ENCODE measurements at places on chromosomes 5 and 9. TPM values are rescaled to one million over a fixed set of nuclear protein-coding genes. Genes with fewer than 3 reads are reported as not detected.

Gene TMC1
- total RNA-seq, result 0.25 TPM

Gene PCDHB15
- total RNA-seq, result 6.0 TPM

Gene NUTM2G
- total RNA-seq, result not detected

Gene ZNF462
- 47.0 TPM for total RNA-seq

Gene TICAM2
- total RNA-seq, result 7.6 TPM

Gene FAM163B
- total RNA-seq, result 0.54 TPM

Gene CXCL14
- total RNA-seq, result 104 TPM

Gene ZNF608
- total RNA-seq, result 35.8 TPM

Gene RORB
- 0.41 TPM for total RNA-seq

Gene MRPL36
- 29.6 TPM for total RNA-seq

Gene LCN9
- not detected for total RNA-seq

DNA sequence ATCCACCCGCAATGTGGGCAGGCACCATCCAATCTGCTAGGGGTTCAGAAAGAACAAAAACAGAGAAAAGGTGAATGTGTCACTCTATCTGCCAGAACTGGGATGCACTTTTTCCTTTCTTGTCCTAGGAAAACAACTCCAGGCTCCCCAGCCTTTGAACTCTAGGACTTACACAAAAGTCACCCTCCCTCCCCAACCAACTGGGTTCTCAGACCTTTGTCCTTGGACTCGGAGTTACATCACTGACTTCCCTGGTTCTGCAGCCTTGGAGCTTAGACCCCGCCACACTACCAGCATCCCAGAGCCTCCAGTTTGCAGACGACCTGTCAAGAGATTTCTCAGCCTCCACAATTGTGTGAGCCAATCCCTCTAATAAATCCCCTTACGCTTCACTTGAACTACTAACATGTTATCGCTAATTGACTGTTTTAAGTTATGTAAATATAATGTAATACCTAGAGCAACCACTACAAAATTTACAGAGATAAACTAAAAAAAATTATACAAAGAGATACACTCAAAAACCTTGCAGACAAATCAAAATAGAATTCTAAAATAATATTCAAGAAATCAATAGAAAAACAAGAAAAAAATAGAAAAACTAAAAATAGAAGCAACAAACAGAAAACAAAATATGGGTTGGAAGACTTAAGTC is 5.3 kb upstream of the UBLCP1 start:
- no peaks in the 10 kb centered on the region for H3K36me3 ChIP-seq
- peaks cover 2% of the 10 kb centered on the region for H3K27me3 ChIP-seq
- H3K27ac ChIP-seq, result no peak overlapping the region
- H3K4me1 ChIP-seq, result no peaks in the 10 kb centered on the region

GRCh38 chr9:82404196-82404870 is 415.8 kb downstream of the SPATA31D1 start:
- DNase-seq, result no peak
- no peak overlapping the region for H3K4me3 ChIP-seq
- H3K27ac ChIP-seq, result no peak overlapping the region
- no peaks in the 10 kb centered on the region for H3K36me3 ChIP-seq

- H3K27ac ChIP-seq, result no peak overlapping the region
- DNase-seq, result no peak
- H3K36me3 ChIP-seq, result no peaks in the 10 kb centered on the region
- H3K4me1 ChIP-seq, result no peaks in the 10 kb centered on the region
Measured at GRCh38 chr5:8396246-8396645, 527.3 kb downstream of the MTRR start.

- no peak overlapping the region for H3K4me3 ChIP-seq
- peaks cover 23% of the 10 kb centered on the region for H3K27me3 ChIP-seq
- no peaks in the 10 kb centered on the region for H3K36me3 ChIP-seq
- no peaks in the 10 kb centered on the region for H3K4me1 ChIP-seq
Measured at GRCh38 chr9:137138058-137138721, 764 bp upstream of the GRIN1 start.

DNA sequence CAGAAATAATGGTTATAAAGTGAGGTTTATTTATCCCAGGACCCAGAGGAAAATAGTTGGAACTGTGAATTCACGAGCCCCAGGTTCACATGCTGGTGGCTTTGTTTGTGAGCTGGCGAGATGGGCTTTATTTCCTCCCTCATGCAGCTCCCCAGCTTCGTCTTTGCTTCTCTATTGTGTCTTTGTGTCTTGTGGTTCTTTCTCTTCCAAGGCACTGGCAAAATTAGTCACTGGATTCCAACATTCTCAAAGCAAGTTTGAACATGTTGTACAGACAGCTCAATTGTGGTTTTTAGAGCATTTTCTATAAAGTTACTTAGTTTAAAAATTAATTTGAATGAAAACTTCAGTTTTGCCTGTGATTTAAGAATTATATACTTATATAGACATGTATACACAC is 7.2 kb downstream of the NDUFS6 start:
- no peaks in the 10 kb centered on the region for H3K27me3 ChIP-seq
- H3K4me1 ChIP-seq, result no peaks in the 10 kb centered on the region
- H3K27ac ChIP-seq, result no peak overlapping the region
- H3K4me3 ChIP-seq, result no peak overlapping the region

GRCh38 chr5:170511551-170512258 is 7.9 kb downstream of the KCNIP1 start:
- H3K27ac ChIP-seq, result no peak overlapping the region
- no peaks in the 10 kb centered on the region for H3K36me3 ChIP-seq
- H3K4me3 ChIP-seq, result no peak overlapping the region
- H3K4me1 ChIP-seq, result no peaks in the 10 kb centered on the region
- no peaks in the 10 kb centered on the region for H3K27me3 ChIP-seq
- no peak for DNase-seq

DNA sequence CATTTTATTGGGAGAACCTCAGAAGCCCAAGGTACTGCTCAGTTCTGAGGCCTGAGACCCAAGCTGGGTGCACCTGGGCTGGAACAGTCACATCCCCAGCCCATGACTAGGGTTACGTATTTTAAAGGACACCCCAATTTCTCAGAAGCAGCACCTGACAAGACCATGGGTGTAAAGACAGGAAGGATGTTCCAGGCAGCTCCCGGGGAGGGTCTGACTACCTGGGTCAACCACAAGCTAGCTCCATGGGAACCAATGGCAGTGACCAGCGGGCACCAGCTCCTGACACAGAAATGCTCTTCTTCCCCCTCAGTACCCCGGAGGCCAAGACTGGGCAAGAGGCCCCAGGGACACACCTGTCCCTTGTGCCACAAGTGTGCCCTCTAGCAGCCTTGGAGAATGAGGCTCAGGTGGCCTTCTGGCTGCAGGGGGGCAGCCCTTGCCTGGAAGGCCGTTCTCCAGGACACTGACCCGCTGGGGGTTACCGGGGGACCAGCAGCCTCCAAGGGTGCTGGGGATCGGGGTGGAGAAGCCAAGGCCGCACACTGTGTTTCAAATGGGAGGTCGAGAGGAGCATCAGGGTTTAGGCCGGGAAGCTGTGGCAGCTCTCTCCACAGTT is 52.6 kb downstream of the IPPK start:
- H3K4me3 ChIP-seq, result no peak overlapping the region
- H3K4me1 ChIP-seq, result peaks cover 19% of the 10 kb centered on the region
- peaks cover 17% of the 10 kb centered on the region for H3K36me3 ChIP-seq

DNA sequence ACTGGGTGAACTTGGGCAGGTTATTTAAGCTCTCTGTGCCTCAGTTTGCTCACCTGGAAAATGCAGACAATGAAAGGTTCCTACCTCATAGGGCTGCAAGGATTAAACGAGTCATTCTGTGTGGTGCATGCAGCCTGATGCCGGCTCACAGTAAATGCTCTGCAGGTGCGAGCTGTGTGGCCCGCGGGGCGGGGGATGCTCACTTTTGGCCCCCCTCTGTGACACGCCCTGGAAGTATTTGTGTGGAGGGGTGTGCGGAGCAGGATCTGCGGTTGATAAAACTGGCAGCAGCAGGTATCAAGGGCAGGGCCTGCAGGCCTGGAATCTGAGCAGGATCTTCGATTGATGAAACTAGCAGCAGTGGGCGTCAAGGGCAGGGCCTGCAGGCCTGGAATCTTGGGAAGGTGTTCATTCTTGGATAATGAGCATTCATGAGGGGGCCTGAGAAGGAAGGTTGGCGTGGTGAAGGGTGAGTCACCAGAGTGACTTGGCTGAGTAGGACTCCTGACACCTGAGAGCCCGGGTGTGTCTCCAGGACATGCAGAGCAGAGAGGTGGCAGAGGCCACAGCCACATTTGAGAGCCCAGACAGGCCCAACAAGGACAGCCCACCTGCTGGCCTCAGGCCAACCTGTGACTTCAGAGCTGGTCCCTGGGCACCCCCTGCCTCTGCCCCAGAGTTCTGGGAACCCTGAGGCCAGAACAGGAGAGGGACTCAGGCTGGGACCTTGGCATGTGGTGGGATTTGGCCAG is 11.9 kb downstream of the UNC5A start:
- peaks cover 3% of the 10 kb centered on the region for H3K27me3 ChIP-seq
- DNase-seq, result no peak
- no peak overlapping the region for H3K4me3 ChIP-seq

DNA sequence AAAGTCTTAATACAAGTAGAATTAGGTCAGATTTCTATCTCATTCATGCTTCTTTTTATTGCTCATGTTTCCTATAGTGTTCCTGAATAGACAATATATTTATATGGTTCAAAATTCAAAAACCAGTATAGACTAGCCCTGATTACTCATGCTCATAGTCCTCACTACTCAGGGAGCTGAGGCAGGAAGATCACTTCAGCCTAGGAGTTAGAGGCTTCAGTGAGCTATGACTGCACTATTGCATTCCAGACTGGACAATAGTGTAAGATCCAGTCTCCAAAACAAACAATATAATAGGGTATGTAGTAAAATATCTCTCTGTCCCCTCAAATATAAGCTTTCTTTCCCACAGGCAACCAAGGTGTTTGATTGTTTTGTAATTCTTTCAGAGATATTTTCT is 2.4 kb downstream of the ANKRD31 start:
- DNase-seq, result no peak
- H3K27me3 ChIP-seq, result no peaks in the 10 kb centered on the region
- H3K4me3 ChIP-seq, result no peak overlapping the region
- H3K36me3 ChIP-seq, result no peaks in the 10 kb centered on the region

- H3K27ac ChIP-seq, result no peak overlapping the region
- H3K27me3 ChIP-seq, result no peaks in the 10 kb centered on the region
- no peaks in the 10 kb centered on the region for H3K36me3 ChIP-seq
- DNase-seq, result no peak
- H3K4me1 ChIP-seq, result no peaks in the 10 kb centered on the region
- H3K4me3 ChIP-seq, result no peak overlapping the region
Measured at GRCh38 chr9:136140966-136141365, 22.3 kb upstream of the TMEM250 start.

DNA sequence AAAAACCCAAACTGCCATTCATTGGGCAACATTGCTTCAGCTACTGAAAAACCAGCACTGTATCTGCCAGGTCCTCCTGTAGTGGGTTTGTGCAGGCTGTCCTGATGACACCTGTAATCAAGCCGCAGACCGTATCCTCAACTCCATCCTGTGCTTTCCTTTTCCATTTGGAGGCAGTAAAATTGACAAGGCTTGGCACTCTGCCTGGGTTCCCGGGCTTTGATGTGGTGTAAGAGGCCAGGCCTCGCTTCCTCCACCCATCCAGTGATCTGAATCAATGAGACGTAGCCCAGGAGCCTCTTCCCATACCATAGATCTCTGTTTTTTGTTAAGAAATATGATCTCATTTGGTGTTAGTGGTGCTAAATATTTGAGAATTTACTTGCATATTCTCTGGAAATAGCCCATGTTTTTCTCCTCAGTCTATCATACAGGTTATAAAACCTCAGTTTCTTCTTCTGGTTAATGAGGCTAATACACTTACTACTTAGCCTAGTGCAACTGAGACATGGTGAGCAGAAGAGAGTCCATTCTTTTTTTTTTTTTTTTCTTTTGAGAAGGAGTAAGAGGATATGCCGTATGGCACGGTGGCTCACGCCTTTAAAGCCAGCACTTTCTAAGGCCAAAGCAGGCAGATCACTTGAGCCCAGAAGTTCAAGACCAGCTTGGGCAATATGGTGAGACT is 34.8 kb downstream of the LSM11 start:
- no peaks in the 10 kb centered on the region for H3K36me3 ChIP-seq
- H3K4me1 ChIP-seq, result no peaks in the 10 kb centered on the region
- no peak overlapping the region for H3K4me3 ChIP-seq
- no peak overlapping the region for H3K27ac ChIP-seq

DNA sequence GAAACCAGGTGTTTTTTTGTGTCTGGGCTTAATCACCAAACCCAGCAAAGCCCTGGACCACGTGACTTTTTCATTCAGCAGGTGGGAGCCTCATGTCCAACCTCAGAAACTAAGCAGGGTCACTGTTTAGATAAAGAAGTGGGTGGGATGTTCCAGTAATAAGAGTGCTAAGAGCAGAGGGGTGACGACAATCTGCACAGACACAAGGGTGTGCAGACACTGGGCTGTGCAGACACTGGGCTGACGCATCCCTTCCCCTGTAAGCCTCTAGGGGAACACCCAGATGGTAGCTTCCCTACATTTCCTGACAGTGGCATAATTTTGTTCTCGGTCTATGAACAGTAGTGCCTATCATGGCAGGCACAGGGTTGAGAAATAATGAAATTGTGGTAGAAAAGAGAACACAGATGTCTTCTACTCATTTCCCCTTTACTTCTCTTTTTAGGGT is 85.1 kb downstream of the SAXO1 start:
- H3K36me3 ChIP-seq, result no peaks in the 10 kb centered on the region
- no peak overlapping the region for H3K27ac ChIP-seq
- no peak for DNase-seq

- no peaks in the 10 kb centered on the region for H3K4me1 ChIP-seq
- H3K27me3 ChIP-seq, result no peaks in the 10 kb centered on the region
- no peak for DNase-seq
- no peak overlapping the region for H3K4me3 ChIP-seq
- H3K36me3 ChIP-seq, result no peaks in the 10 kb centered on the region
Measured at GRCh38 chr9:28820741-28821140, 1247.5 kb upstream of the C9orf72 start.

- H3K4me1 ChIP-seq, result peaks cover 6% of the 10 kb centered on the region
- H3K27ac ChIP-seq, result no peak overlapping the region
- no peak overlapping the region for H3K4me3 ChIP-seq
- no peak for DNase-seq
- no peaks in the 10 kb centered on the region for H3K27me3 ChIP-seq
- H3K36me3 ChIP-seq, result no peaks in the 10 kb centered on the region
Measured at GRCh38 chr5:32833127-32833526, 122.0 kb downstream of the NPR3 start.

DNA sequence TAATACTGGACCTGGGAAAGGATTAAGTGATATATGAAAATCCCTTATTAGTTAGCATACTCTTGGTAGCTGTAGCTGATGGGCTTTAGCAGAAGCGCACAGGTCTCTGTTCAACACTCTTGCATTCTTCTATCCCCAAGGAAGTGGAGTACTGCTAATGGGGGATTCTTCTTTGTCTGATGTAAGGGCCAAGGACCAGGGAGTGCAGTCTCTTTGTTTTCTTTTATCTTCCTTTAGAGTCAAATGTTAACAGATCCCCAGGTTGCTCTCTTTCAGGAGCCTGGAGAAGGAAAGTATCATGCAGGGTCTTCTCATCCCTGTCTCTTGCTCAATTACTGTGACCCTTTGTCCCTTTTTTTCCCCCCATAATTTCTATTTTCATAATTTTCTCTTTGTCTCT is 1146.9 kb upstream of the DMAC1 start:
- H3K4me3 ChIP-seq, result no peak overlapping the region
- no peaks in the 10 kb centered on the region for H3K4me1 ChIP-seq
- DNase-seq, result no peak
- no peaks in the 10 kb centered on the region for H3K36me3 ChIP-seq
- H3K27me3 ChIP-seq, result no peaks in the 10 kb centered on the region

GRCh38 chr5:141343242-141343952 is at the start of gene PCDHGA3:
Gene PCDHGA3, plus strand, starts transcription at chr5:141343829. Its CDS starts 205 bp downstream, at chr5:141344034.
- H3K27me3 ChIP-seq, result no peaks in the 10 kb centered on the region
- H3K4me1 ChIP-seq, result no peaks in the 10 kb centered on the region
- no peaks in the 10 kb centered on the region for H3K36me3 ChIP-seq

Data from kidney (tissue), 22 donors.